ENCODE measurements at places on chromosomes 6 and 20.

GRCh38 chr6:121666814-121667213 lies 231.4 kb downstream of the GJA1 start:
- DNase-seq, result no peak

GRCh38 chr6:135811644-135812526 lies 39.6 kb upstream of the PDE7B start:
- no peak for DNase-seq

GRCh38 chr6:36109092-36109491 lies 21.2 kb upstream of the MAPK13 start:
- DNase-seq, result no peak

- DNase-seq, result no peak
Measured at GRCh38 chr20:4835244-4836177, 113.8 kb downstream of the PRND start.

- no peak for DNase-seq
Measured at GRCh38 chr20:4559106-4559505, 162.6 kb upstream of the PRND start.

DNA sequence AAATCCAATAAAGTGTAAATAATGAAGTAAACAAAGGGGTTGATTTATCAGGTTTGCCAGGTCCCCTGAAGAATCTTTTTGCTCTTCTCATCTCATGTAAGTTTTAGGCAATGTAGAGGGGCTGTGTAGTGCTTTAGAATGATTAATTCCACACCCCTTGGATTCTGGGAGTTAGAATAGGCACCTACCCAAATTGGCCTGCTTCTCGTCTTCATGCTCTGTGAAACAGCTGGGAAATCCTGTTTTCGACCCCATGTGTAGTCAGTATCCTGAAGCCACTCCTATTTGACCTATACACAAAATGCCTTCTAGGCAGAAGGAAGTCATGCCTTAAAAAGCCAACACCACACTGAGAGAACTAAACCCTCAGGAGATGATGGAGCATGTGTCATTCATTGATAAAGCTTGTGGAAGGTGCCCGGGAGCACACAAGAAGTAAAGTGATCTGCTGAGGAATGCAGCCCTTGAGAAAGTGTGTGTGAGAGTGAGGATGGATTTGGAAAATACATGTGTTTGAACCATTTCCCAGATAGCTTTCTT lies 170.9 kb downstream of the KLHL32 start:
- DNase-seq, result no peak

DNA sequence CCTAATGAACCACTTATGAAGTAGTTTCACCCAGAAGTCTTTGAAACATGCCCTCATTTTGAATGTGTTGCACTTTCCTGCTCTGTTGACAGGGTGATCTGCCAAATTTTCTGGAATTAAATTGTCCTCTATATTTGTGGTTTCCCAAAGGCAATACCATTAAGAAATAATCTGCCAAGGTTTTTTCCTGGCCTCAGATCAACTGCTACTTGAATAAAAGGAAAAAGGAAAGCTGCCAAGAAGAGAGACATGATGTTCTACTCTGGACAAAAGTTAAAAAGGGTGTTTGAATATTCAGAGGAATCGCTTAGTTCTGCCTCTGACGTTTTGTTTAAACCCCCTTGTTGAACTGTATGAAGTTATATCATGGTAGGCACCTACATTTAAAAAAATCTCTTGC lies 37.4 kb upstream of the ARMH2 start:
- DNase-seq, result no peak

- no peak for DNase-seq
Measured at GRCh38 chr6:28988536-28989311, 16.4 kb downstream of the ZNF311 start.

GRCh38 chr6:54535568-54535967 lies 227.3 kb downstream of the TINAG start:
- DNase-seq, result no peak

- DNase-seq, result no peak
Measured at GRCh38 chr20:56429941-56430340, 17.9 kb downstream of the CASS4 start.

- peak; percentile 38 for DNase-seq
Measured at GRCh38 chr6:159727717-159728445, 575 bp downstream of the WTAP start.

DNA sequence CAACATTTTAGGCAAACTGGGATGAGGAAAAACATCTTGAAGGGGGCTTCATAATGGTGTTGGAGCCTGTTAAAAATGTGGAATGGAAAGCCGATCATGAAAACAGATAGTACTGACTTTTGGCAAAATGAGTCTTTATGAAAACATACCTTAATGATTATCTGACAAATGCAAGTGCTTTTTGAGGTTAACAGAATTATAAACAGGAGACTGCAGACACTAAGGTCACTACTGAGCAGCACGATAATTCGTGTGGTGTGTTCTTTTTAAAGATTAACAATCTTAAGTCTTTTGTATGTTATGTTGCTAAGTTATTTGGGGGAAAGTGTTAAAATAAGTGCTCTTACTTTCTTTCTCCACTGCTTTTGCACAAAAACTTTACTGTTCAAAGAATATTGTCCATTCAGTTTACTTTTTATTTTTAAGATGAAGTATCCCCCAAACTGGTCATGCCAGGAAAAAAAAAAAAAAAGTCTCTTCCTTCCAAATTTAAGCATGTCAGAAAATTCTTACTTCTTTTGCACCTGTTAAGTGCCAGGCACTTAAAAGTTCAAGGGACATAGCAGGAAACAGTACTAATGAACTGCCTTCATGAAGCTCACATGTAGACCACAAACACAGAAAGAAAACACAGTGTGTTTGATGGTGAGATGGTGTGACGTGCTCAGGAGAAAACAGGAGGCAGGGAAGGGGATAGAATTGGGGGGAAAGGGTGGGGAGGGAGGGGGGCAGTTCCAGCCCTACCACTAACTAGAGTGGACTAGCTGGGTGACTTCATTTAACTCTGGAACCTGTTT lies 73.2 kb downstream of the CDYL start:
- no peak for DNase-seq

DNA sequence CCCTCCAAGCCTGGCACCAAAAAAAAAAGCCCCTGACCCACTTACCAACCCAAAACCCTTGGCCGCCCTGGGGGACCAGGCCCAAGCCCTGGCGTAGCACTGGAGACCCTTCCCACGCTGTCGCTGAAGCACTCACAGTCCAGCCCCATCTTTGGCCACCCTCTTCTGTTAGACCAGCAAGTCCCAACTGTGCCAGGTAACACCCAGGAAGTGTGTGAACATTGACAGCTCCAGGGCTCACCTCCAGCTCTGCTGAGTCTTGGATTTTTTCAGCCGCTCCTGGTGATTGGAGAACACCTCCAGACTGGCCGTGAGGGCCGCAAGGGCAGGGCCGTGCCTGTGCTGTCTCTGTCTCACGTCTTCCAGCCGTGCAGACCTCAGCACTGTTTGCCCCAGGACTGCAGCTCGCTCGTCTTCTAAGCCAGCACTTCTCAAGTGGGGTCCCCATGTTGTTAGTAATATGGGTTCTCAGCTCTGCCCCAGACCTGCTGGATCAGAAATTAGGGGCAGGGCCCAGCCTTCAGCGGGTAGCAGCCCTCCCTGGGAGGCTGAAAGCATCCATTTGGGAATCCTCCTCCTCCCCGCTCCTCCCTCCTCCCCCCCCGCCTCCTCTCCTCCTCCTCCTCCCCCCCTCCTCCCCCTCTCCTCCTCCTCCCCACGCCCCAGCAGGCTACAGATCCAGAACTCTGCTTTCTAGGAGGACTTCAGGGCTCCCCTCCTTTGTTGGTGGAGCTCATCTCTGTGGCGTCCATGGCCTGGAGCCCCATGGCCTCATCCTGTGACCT lies 18.1 kb downstream of the NPEPL1 start:
- DNase-seq, result no peak

- DNase-seq, result no peak
Measured at GRCh38 chr6:79949233-79949632, 1.9 kb upstream of the ELOVL4 start.

- no peak for DNase-seq
Measured at GRCh38 chr20:53760025-53760441, 166.4 kb upstream of the ZNF217 start.

DNA sequence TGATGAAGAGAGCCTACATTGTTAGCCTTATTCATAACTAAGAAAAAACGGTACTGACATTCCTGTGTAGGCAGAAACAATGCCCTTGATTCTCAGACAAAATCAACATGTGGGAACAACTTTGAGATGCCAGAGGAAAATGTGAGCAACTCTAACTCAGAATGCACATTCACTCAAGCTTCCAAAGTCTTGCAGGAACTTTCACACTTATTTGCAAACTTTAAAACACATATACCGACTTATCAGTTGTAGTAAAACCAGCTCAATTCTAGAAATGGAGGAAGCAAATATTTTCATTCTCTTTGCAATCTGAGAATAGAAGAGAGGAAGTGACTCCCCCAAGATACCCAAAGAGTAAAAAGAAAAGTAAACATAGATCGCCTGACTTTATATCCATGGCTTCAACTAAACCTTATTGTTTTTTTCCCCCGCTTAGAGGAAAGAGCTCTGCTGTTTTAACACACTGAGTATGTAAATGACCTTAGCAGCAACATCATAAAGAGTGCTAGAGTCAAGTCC lies 117.6 kb downstream of the EPB41L2 start:
- no peak for DNase-seq

GRCh38 chr6:113004470-113005270 lies 657.5 kb downstream of the RFPL4B start:
- DNase-seq, result no peak

GRCh38 chr20:32570401-32571190 lies 14.5 kb downstream of the NOL4L start:
- no peak for DNase-seq

DNA sequence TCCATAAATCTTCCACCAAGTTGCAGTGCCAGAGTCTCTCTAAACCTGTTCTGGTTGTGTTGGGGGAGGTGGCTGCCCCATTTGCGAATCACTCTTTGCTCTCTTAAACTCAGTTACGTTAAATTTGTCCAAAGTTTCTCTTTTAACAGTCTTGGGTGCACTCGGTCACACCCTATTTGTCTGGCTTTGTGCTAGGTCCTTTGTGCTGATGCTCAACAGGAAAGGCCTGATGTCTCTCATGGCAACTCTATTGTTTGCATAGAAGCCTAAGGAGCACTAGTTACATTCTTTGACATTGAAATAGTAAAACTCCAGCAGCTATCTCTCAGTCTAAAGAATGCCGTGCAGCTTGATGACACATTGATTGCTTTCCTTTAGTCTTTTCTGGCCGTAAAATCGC lies 105.1 kb downstream of the TRMT11 start:
- no peak for DNase-seq

DNA sequence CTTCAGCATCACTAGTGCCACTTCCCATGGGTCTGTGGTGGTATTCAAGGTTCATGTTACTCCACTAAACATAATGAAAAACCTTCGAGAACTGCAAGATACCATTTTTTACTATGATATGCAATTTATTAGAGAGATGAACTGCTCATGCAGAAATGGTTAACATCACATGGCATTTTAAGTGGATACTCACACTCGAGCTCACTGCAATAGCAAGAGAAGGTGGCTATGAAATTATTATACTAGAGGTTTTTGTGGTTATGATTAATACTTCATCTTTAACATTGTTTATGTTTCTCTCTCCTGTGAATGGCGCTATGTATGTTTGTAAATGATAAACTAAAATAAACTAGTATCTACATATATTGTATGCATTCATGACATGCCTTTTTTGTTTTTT lies 35.1 kb downstream of the SCAF8 start:
- no peak for DNase-seq

DNA sequence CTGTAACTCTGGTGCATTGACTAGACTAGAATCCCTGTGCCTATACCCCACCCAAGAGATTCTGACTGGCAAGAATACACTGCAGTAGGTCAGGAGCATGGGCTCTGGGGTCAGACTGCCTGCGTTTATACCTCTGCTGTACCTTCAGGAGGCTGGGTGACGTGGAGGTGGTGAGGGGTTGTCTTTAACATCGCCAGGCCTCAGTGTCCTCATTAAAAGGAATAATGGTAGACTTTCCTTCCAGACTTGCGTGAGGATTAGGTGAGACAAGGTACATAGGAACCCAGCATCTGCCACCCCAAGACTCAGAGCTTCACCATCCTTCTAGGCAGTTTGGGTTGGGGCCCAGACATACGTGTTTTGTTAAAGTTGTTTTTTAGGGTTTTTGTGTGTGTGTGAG lies 44.3 kb downstream of the TM9SF4 start:
- no peak for DNase-seq

All from GM12891 (cell line).